D341Med (cell line): ENCODE measurements at places on chromosomes 13 and 19.

DNA sequence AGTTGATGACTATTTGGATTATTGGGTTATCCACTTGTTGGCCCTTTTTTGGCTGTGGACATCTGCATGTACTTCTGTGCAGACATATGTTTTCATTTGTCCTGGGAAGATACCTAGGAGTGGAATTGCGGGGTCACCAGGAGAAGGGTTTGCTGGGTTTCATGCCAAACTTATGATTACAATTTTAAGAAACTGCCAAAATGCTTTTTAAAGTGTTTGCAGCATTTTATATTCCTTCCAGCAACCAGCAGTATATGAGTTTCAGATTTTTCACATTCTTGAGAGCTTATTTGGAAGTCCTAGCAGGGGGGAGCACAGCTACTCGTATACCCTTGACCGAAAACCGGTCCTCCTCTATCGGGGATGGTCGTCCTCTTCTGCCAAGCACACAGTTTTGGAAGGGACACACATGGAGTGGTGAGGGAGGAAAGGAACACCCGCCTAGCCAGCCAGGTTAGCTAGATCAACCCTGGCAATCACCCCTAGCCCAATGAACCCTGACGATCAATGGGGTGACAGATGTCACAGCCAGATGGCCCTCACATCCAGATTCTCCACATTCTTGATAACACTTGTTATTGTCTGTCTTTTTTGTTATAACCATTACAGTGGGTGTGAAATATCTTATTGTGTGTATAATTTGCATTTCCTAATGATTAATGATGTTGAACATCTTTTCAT is 26.7 kb upstream of the RNF113B start:
- DNase-seq: no peak

DNA sequence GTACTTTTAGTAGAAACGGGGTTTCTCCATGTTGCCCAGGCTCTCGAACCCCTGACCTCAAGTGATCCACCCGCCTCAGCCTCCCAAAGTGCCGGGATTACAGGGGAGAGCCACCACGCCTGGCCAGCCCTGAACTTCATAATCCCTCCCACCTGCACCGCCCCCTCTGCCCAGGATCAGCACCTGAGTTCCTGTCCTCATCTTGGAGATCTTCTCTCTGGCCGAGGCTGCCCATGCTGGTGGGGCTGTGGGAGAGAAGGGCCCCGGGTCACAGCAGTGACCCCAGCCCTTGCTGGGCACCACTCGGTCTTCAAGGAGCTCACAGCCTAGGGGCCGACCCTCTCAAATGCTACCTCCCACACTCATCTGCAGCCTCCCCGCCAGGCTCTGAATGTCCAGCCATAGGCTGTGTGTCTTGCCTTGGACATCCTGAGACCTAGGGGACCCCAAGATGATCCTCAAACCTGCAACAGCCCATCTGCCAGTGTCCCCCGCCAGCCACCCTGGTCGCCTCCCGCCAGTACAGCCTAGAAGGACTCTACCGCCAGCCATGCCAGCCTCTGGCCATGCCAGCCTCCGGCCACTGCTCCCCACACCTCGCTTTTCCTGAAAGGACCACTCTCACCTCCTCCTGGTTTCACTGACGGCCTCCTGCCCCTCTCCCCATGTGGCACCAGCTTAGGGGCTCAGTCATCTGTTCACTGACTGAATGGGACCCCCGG is 1.5 kb downstream of the ATP8B3 start:
- no peak for DNase-seq

GRCh38 chr13:111642156-111642767 is 321.8 kb downstream of the TEX29 start:
- no peak for DNase-seq

DNA sequence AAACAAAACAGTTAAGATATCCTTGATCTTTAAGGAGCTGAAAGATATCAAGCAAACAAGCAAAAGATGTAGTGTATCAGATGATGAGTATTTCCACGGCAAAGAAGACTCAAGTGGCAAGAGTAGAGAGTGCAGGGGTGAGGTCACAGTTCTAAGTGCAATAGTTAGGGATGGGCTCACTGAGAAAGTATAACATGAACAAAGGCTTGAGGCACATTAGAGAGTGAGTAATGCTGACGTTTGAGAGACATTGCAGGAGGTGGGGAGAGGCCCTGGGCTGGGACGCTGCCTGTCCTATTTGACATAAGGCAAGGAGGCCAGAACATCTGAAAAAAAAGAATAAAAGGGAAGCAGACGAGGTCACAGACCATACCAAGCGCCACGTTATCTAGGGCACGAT is 1.4 kb downstream of the DUXA start:
- no peak for DNase-seq

- no peak for DNase-seq
Measured at GRCh38 chr13:84607261-84608013, 725.2 kb upstream of the SLITRK1 start.

- DNase-seq: no peak
Measured at GRCh38 chr13:24910502-24911132, 146.6 kb downstream of the RNF17 start.

- no peak for DNase-seq
Measured at GRCh38 chr19:7894612-7895309, 6.5 kb downstream of the LRRC8E start.

DNA sequence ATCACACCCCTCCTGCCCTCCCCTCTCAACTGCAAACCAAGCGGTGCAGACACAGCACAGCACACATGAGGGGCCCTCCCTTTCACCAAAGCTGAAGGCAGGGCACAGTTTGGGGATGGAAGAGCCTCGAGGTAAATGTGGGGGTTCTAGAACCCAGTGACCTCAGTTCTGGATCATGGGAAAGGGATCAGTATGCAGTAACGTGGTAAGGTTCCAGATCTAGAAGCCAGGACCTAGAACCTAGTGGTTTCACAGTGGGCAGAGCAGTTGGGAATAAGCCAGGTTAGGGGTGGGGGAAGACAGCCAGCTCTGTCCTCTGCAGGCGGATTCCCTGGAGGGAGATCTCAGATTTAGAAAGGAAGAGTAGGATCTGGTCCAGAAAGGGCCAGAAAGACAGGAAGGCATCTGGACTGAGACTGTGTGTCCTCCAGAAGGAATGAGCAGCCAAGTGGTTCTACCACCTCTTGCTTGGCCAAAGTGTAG is 3.1 kb downstream of the FTL start:
- DNase-seq: no peak

DNA sequence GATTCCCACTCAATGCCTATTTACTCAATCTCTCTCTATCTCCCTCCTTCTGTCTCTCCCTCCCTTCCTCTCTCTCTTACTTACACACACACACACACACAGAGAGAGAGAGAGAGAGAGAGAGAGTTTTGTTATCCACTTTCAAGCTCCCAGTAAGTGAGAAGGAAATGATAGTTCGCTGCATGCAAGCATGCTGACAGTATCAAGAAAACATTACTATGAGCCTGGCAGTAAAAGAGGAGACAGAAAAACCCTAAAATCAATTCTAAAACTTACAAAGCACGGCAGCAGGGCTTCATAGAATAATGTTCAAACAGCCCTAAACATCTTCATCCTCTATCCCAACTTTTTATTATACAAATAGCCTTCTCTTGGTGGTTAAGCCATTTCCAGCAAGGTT is 171.9 kb downstream of the FOXO1 start:
- DNase-seq: no peak

GRCh38 chr19:38337360-38337653 is 1.7 kb downstream of the CATSPERG start:
- DNase-seq: no peak

GRCh38 chr19:48806518-48806817 is 4.4 kb downstream of the BCAT2 start:
- no peak for DNase-seq

DNA sequence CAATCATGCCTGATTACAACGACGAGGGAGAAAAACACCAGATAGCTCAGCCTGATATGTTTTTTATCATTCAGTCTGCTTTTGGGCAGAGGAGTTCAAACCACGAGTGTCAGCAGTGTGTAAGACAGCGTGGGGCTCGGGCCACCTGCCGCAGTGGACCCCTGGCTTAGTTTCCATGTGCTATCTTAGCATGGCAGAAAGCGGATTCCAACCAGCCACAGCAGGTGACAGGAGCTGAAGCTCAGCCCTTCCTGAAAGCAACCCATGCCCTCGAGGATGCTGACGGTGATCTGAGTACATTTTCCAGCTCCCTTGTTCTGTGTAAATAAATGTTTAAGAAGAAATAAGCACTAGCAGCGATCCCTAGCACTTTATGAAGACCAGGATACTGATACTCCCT is 32.2 kb upstream of the MBNL2 start:
- no peak for DNase-seq

DNA sequence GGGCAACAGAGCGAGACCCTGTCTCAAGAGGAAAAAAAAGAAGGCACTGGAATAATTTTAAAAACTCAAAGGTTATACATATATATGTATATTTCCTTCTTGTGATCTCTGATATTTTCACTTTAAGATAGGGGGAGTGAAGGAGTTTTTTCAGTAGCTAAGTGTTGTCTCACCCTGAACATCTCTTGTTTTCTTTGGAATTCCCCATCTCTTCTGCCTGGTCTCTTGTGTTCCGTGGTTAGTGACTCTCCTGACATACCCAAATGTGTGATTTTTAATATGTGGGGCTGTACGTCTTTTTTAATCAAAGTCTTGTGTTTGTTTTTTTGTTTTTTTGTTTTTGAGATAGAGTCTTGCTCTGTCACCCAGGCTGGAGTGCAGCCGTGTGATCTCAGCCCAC is 15.3 kb upstream of the KCTD4 start:
- no peak for DNase-seq

DNA sequence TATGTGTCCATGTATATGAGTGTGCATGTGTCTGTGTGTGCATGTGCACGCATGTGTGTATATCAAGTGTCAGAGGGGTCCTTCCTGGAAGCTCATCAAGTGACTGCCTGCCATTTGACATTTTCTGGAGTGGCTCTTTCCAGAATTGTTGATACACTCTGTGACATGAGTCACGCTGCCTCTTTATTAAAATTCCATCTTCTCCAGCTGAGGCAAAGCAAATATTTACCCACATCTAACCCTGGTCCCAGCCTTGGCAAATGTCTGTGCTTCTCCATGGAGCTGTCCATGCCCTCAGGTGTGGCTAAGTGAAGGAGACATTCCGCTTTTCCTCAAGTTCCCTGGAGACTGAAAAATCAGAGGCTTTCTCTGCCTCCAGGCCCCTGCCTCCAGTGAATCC is 88.2 kb upstream of the MBNL2 start:
- no peak for DNase-seq
